ENCODE measurements at places on chromosomes 7 and 10.

GRCh38 chr10:88236121-88236743, 346.9 kb downstream of the RNLS start:
- no peak for DNase-seq
- no peak overlapping the region for H3K4me3 ChIP-seq
- H3K36me3 ChIP-seq: no peaks in the 10 kb centered on the region

DNA sequence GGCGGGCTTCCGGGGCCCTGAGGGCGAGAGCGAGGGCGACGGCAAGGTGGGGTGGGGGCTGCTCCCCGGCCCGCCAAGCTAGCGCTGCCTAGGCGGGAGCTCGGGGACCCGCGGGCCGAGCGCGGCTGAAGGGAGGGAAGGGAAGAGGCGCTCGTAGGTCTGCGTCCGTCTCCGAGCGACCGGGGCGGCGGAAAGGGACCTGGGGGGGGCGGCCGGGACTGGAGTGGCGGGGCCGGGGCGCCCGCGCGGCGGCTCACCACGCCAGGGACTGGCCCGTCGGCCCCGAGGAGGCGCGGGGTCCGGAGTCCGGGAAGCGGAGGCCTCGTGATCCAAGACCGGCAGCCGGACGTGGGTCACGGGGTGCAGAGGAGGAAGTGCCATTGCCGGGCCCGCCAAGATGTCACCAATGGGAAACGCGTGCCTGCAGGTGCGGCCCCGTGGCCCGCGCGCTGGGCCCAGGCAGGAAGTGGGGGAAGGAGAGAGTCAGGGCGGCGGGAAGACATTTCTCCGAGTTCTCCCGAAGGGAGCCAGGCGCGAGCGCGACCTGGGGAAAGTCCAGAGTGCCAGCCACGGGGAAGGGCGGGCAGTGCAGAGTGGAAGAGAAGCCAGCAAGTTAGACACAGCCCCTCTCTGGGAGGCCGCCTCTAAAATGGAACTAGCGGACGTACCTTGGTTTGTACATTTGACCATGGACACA, 11.9 kb downstream of the HNRNPF start:
- H3K36me3 ChIP-seq: peaks cover 16% of the 10 kb centered on the region
- H3K4me3 ChIP-seq: peak overlapping the region; percentile 88
- peak overlapping the region; percentile 85 for H3K27ac ChIP-seq
- no peaks in the 10 kb centered on the region for H3K27me3 ChIP-seq
- peak; percentile 72 for DNase-seq
- peaks cover 15% of the 10 kb centered on the region for H3K4me1 ChIP-seq

DNA sequence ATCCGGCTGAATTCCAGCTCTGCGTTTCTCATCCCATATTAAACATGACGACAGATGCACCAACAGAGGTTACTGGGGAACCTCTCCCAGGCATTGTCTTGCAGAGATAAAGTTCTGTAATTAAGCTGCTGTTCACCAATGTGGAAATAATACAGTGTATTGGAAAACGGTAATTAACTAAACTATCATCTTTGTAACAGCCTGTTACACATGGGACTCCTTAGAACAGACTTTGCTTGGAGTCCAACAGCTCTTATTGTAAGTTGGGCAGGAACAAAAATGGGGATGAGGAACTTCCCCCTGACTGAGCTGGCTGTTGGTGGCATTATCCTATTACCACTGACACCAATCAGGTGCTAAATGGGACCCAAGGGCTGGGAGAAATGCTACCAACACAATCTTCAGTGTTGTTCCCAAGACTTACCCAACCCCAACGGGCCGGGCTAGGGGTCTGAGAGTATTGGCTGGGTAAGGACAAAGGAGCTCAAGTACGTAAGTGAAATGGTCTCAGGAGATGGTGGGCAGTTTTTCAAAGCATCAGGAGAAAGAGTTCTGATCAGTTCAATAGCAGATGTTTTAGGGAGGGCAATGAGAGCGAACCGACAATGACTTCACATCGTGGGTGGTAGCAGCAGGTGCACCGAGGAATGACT, 759.4 kb downstream of the GRID1 start:
- H3K36me3 ChIP-seq: no peaks in the 10 kb centered on the region
- no peaks in the 10 kb centered on the region for H3K27me3 ChIP-seq
- H3K4me1 ChIP-seq: no peaks in the 10 kb centered on the region
- DNase-seq: no peak

DNA sequence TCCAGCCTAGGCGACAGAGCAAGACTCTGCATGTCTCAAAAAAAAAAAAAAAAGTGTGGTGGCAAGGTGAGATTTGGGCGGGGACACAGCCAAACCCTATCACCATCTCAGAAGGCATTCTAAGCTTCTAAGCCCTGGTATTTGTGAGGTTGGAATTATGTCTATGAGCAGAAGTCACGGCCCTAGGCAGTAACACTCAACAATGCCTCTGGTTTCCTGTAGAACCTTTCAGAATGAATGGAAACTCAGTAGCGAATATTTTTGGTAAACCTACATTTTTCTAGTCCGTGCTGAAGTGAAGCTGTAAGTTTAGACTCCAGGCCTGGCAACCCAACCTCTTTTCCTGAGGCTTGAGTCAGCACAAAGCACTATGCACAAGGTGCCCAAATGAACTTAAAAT, 88.3 kb downstream of the FAM107B start:
- H3K27ac ChIP-seq: no peak overlapping the region
- no peak for DNase-seq
- no peaks in the 10 kb centered on the region for H3K27me3 ChIP-seq
- no peaks in the 10 kb centered on the region for H3K36me3 ChIP-seq
- H3K4me3 ChIP-seq: no peak overlapping the region

DNA sequence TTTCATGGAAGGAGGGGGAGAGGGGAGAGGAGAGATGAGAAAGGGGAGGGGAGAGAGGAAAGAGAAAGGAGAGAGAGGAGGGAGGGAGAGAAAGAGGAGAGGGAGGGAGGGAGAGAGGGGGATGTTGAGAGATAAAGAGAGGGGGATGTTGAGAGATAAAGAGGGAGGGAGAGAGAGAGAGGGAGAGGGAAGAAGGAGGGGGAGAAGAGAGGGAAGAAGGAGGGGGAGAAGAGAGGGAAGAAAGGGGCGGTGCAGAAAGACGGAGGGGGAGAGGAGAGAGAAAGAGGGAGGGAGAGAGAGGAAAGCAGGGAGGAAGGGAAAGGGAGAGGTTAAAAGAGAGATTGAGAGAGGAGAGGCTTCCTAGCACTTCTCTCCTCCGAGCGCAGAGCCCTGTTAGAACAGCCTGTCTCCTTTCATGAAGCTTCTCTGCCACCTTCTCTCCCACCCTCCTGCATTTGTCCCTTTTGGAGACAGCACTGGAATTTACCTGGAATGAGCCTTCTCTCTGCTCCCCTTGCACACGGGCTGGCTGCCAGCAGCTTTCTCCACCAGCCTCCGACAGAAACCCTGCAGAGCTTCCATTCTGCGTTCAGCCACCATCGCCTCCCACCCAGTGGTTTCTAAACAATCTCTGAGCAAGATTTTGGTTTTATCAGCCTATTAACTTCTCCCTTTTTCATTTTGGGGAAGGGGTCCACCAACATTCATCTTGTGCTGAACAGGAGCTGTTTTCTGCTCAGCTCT, 74.0 kb upstream of the CARD11 start:
- H3K4me1 ChIP-seq: no peaks in the 10 kb centered on the region
- DNase-seq: no peak
- H3K36me3 ChIP-seq: no peaks in the 10 kb centered on the region
- H3K27ac ChIP-seq: no peak overlapping the region
- no peak overlapping the region for H3K4me3 ChIP-seq

DNA sequence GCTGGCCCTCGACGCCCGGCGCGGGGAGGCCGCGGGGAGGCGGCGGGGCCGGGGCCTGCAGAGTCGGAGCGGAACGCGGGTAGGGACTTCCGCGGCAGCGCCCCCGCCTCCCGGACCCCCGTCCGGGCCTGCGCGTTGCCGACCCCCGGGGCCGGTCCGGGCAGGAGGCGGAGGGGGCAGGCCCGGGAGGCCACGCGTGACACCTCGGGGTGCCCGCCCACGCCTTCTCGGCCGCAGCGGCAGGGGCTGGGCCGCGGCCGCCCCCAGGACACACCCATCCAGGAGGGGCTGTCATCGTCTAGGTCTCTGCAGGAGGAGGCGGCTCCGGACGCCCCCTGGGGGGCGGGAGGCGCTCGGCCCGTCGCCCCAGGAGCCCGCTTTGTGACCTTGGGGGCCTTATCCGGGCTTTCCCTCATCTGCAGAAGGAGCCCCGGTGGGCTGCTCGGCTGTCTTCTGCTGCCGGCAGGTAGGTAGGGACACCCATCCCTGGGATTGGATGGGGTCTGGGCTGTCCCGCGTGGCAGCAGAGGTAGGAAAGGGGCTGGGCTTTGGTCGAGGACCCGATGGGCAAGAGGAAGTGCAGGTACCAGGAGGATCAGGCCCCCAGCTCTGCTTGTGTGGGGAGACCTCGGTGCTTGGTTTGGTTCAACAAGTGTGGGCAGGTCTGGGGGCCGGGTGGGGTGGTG, 569 bp downstream of the ZNF316 start:
- peak; percentile 8 for DNase-seq
- peak overlapping the region; percentile 57 for H3K27ac ChIP-seq
- H3K36me3 ChIP-seq: peaks cover 25% of the 10 kb centered on the region
- H3K27me3 ChIP-seq: no peaks in the 10 kb centered on the region
- H3K4me3 ChIP-seq: peak overlapping the region; percentile 95

DNA sequence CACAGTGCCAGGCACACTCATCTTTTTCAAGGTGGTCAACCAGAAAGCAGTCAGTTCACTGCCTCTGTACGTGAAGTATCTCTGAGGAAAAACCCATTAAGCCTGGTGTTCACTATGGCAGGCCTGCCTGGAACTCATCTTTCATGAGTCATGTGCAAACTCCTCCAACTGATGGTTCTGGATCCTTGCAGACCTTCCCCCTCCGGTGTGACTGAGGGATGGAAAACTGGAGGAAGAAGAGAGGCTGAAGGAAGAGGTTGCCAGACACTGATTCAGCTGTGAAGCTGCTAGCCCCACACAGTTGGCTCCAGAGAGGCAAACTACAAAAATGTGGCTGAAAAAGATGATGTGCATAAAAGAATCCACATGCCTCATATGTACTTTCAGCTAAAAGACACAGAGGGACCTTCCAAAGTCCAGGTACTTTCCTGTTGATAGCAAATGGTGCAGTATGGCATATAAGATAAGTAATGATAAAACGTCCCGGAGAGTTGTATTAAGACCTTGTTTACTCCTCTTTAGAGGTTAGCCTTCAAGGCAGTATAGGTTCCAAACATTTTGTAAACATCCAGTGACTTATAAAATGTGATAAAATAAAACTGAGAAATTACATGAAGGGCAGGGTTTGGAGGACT, 2.7 kb downstream of the CYP3A5 start:
- no peak overlapping the region for H3K4me3 ChIP-seq
- no peaks in the 10 kb centered on the region for H3K27me3 ChIP-seq
- no peak for DNase-seq
- no peaks in the 10 kb centered on the region for H3K36me3 ChIP-seq
- no peaks in the 10 kb centered on the region for H3K4me1 ChIP-seq

GRCh38 chr7:102992938-102993717, 80.3 kb downstream of the LRRC17 start:
- no peak overlapping the region for H3K4me3 ChIP-seq
- peak overlapping the region; percentile 79 for H3K27ac ChIP-seq
- H3K27me3 ChIP-seq: no peaks in the 10 kb centered on the region
- no peaks in the 10 kb centered on the region for H3K36me3 ChIP-seq

DNA sequence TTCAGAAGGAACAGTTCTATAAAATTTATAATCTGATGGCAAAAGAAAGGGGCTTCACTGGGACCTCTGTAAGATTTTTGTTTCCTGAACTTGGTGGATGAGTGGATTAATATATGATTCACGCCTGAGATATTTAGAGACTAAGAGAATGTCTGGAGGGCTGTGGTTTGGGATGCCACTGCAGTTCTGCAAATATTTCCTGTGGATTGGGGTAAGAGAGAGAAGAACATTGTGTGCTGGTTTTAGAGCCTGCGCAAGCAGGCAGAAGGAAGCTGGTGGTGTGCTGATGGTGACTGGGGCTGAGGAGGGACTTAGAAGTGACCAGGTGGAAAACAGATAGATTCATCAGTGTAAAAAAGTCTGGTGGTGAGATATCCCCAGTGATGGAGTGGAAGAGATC, 87.0 kb downstream of the SUGCT start:
- H3K27ac ChIP-seq: peak overlapping the region; percentile 85
- H3K4me1 ChIP-seq: peaks cover 16% of the 10 kb centered on the region
- H3K4me3 ChIP-seq: no peak overlapping the region
- DNase-seq: peak; percentile 92
- no peaks in the 10 kb centered on the region for H3K36me3 ChIP-seq
- H3K27me3 ChIP-seq: no peaks in the 10 kb centered on the region

GRCh38 chr7:128891942-128892269, 18.6 kb downstream of the KCP start:
- H3K4me1 ChIP-seq: no peaks in the 10 kb centered on the region
- no peak for DNase-seq
- H3K27ac ChIP-seq: no peak overlapping the region
- H3K36me3 ChIP-seq: no peaks in the 10 kb centered on the region
- H3K4me3 ChIP-seq: no peak overlapping the region
- peaks cover 17% of the 10 kb centered on the region for H3K27me3 ChIP-seq

Data from IMR-90 (cell line).